ENCODE measurements at places on chromosomes 16 and 17. TPM values are rescaled to one million over a fixed set of nuclear protein-coding genes. Genes with fewer than 3 reads are reported as not detected.

- ATAC-seq: no peak
Observed at GRCh38 chr17:56440419-56440818, 153.1 kb upstream of the NOG start.

Gene FCSK
- total RNA-seq: 7.2 TPM

Gene TBX21
- total RNA-seq: not detected

GRCh38 chr16:65418435-65418834 lies 296.6 kb upstream of the CDH11 start:
- ATAC-seq: no peak

- ATAC-seq: no peak
Observed at GRCh38 chr16:759110-759910, 1.2 kb upstream of the MSLN start.

Gene KRTAP9-9
- total RNA-seq: not detected

Gene FOXJ1
- total RNA-seq: 3.6 TPM

- ATAC-seq: peak; percentile 1
Observed at GRCh38 chr16:4613636-4614570, 785 bp downstream of the UBALD1 start.

- peak; percentile 4 for ATAC-seq
Observed at GRCh38 chr17:48578616-48579470, 693 bp upstream of the HOXB4 start.

Gene ALOX15
- total RNA-seq: not detected

Gene TUBG2
- total RNA-seq: 13.2 TPM

Gene GAST
- total RNA-seq: not detected

Gene GDPD3
- total RNA-seq: 2.7 TPM

Gene CYGB
- 7.3 TPM for total RNA-seq

All from motor neuron (in vitro differentiated cells).